ENCODE measurements at places on chromosomes 3 and 15. TPM values are rescaled to one million over a fixed set of nuclear protein-coding genes. Genes with fewer than 3 reads are reported as not detected.
A peak's percentile ranks its signal among the peaks of the same experiment; 100 is the strongest.

GRCh38 chr3:94875149-94875548, 812.3 kb downstream of the NSUN3 start:
- no peak for DNase-seq

- DNase-seq, result peak; percentile 80
Measured at GRCh38 chr3:10459954-10460754, 45.2 kb downstream of the ATP2B2 start.

RUVBL1 gene
- total RNA-seq, result 107 TPM

- DNase-seq, result no peak
Measured at GRCh38 chr15:37446921-37447320, 346.6 kb upstream of the MEIS2 start.

DNA sequence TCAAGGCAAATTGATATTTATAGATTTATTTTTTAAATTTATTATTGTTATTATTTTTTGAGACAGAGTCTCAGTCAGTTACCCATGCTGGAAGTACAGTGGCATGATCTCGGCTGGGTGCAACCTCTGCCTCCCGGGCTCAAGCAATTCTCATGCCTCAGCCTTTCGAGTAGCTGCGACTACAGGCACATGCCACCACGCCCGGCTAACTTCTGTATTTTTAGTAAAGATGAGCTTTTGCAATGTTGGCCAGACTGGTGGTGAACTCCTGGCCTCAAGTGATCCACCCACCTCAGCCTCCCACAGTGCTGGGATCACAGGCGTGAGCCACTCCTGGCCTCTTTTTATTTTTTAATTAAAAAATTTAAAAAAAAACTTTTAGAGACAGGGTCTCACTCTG, 19.0 kb downstream of the SPG21 start:
- no peak for DNase-seq

COPS2 gene
- 69.6 TPM for total RNA-seq

DNA sequence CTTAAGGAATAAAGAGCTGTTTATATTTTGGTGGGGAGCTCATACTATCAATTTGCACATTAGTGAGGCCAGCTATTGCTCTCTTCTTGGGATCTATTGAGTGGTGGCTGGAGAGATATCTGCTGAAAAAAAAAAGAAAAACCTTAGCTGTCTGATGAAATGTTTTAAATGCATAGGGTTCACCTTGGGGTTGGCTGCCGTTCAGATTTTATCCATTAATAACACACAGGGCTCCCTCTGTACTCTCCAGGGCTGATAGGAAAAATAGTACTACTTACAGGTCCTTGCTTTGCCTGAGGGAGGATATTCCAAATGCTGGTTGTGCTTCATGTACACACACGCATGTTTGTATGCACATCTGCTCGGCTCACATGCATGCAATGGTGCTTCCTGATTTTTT, 803.7 kb downstream of the MCTP2 start:
- no peak for DNase-seq

ZNF860 gene
- 0.75 TPM for total RNA-seq

- DNase-seq, result no peak
Measured at GRCh38 chr3:129432671-129433070, 4.2 kb upstream of the EFCAB12 start.

GRCh38 chr3:147426931-147427330, 17.8 kb downstream of the ZIC1 start:
- no peak for DNase-seq

DNA sequence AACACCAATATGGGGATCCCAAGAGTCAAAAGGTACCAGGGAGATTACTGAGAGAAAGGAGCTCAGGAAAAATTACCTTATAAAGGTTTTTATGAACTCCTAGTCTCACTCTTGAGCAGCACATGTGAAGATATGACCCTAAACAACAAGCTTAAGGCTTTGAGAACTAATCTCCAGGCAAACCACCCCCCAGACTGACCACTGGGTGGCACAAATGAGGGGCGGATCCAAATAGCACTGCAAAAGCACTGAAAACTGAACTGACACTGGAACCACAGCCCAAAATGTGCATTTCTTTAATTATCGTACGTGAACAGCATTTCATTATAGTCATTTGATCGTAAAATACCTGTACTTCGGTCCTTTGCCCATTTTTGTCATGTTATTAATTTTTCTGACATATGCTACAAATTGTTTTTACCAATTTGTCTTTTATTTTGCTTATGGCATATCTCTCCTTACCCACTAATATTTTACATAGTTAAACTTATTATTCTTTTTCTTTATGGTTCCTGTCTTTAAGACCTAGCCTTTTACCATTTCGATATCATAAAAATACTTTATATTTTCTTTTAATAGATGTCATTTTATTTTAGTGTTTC, 31.5 kb upstream of the TFDP2 start:
- peak; percentile 37 for DNase-seq

DNA sequence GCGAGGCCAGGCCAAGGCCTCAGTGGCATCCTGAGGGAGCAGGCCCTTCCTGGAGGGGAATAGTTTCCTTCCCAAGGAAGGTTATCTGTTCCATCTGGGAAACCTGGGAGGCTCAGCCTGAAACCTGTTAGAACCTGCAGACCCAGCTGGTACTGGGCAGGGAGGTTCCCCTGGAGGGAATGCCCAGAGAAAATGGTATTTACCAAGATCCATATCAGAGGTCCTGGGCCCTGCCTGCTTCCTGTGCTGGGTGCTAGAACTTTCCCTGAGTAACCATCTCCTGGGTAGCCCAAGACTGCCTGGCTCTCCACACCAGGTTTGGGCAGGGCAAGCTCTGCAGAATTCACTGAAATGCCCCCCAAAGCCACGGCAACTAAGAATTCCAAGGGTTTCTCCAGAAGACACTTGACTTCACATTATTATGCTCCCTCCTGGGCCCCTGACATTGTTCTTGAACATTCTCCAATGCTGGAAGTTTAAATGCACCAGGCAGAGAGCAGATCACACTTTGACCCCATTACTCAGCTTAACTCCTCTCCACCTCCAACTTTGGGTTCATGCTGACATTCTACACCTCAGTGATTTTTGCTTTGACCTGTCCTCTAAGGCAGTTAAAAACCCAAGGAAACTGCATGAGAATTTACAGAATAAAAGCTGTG, 2.0 kb downstream of the CA12 start:
- DNase-seq, result no peak

DNA sequence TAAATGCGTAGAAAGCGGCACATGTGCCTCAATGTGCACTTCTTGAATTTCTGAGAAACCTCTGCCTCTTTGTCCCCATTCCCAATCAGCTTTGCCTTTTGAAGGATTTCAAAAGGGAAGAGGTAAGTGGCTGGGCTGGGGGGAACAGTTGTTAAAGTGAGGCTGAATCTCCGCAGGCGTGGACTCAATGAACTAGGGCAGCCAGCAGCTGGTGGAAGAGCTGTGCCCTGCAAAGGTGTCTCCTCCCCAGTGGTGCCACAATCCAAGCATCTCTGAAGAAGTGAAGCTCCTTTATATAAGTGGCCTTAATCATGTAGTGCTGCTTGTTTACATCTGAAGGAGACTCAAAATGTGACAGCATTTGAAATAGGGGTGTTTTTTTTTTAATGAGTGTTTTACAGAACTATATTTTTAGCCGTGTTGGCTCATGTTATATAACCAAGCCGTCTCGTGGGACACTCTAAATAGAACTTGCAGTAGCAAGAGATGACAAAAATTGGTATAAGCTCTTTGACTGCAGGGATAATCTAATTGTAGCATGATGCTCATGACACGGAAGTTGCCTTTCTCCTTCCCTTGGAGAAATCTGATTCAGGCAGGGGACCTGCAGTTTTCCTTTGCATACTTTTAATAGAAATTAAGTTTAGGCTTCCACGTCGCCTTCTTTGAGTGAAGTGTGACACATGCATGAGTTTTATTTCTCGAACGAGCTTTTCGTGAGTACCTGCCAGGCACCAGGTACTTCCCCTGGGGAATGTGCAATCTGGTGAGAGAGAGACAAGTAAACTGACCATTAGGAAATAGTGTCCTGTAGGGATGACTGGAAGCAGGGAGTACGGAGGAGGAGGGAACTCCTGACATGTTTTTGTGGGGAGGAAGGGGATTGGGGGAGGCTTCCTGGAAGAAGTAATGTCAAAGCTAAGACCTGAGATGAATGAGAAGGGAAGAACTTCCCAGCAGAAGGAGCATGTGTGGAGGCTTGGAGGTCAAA, 179.7 kb upstream of the BHLHE40 start:
- DNase-seq, result no peak

DUOX2 gene
- total RNA-seq, result not detected

ADAMTS17 gene
- total RNA-seq, result 0.11 TPM

DNA sequence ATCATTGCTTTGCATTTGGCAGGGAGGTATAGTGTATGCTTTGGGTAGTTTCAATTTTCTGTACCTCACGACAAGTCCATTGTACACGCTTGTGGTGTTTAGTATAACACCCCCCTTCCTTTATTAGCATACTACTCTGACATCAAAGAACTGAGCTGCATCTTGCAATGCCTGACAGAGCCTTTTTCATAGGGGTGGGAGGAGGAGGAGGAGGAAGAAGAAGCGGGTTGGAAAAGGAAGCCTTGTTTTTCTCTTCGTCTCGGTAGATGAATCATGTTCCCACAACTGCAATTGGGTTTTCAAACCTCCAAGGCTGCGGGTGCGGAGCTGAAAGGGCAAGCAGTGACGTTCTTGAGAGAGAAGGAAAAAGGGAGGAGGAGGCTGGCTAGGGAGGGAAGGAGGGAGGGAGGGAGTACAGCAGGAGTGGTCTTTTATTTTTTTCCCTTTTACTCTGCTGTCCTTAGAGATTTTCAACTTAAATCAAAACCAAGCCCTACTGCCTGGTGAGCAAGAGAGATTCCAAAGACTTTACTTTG, 175.7 kb downstream of the KLHL25 start:
- peak; percentile 94 for DNase-seq

- no peak for DNase-seq
Measured at GRCh38 chr15:76994496-76994895, 430 bp upstream of the PSTPIP1 start.

ASB7 gene
- total RNA-seq, result 11.0 TPM

Measured in LHCN-M2 (cell line).